ENCODE measurements at places on chromosomes 7 and 10.

DNA sequence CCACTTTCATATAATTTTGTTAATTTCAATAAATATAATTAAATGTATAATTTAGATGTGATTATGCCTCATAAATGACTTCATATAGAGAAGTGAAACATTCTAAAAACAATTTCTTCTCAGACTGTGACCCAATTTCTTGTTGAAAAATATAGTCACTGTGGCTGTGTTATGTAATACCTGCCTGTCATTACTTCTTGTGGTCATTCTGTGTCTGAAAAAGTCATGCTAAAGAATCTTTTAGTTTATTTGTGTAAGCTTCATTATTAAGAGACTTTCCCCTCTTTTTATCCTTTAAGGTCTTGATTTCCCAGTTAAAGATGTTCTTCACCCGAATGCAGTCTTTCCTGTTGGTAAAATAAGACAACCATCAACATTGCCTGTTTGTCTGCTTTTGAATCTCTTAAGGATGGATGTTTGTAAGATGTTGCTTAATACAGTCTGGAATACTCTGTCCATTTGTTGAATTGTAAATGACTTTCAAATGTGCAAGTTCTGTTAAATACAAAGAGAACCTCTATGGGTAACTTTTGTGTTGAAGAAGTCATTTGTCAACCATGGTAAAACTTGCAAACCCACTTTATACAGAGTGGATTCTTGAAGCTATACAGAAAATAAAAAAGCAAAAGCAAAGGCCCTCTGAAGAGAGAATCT is 16.0 kb downstream of the KAT6B start:
- DNase-seq: no peak

- no peak for DNase-seq
Observed at GRCh38 chr10:67261300-67261797, 335.5 kb downstream of the LRRTM3 start.

DNA sequence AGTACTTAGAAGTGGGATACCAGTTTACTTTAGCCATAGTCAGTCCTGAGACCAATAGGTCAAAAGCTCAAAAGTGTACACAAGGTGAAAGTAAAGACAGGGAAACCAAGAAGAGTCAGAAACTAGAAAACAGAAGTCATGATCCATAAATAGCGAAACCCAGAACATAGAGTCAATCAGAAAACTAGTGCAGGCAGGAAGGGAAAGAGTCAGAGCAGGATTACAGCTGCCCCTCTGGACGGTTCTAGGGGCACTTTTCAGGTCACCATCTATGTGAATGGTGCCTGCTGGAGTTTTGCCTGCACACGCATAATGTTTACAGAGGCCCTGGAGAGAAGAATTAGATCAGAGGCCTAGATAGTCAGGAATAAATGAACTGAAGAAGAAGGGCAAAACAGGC is 22.4 kb upstream of the DMTF1 start:
- DNase-seq: no peak

DNA sequence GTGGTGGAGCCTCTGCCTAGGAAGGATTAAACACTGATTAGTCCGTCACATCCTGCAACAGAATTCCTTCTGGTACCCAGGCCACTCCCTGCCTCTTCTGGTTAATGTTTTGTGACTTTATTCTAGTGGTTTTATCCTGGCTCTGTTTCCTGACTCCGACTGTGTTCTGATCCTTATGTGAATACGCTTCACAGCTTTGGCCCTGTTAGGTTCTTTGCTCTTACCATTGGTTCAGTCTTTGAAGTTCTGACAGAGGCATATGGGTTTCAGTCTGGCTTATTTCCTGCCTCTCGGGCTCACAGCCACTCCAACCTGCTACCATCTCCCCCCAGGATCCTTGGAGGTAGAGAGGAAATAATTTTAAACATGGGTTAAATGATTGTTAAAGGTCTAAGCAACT is 23.2 kb upstream of the FGL2 start:
- DNase-seq: no peak

GRCh38 chr10:3835770-3836169 is 50.8 kb upstream of the KLF6 start:
- DNase-seq: no peak

DNA sequence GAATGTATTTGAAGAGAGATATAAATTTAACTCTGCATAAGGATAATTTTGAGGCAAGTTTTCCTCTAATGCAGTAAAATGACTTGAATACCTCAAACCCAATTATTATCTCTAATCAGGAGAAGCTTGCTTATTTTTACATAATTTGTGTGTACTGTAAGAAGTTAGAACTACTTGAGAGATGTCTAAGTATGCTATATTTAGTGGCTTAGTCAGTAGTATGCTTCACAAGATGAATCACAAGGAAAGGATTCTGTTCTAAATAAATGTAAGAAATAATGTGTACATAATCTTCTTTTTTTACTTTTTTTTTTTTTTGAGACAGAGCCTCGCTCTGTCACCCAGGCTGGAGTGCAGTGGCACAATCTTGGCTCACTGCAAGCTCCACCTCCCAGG is 13.7 kb downstream of the PHTF2 start:
- no peak for DNase-seq

- DNase-seq: no peak
Observed at GRCh38 chr10:131219955-131220489, 91.5 kb downstream of the TCERG1L start.

Data from T-helper 2 cell (primary cell).